Fibroblast of skin of scalp (primary cell): ENCODE measurements at places on chromosomes 1 and 21.

- DNase-seq: no peak
These were observed 140.2 kb upstream of the HOOK1 start for GRCh38 chr1:59674595-59674994.

- DNase-seq: peak; percentile 47
These were observed 13.1 kb upstream of the EVI5 start for GRCh38 chr1:92797961-92798360.

GRCh38 chr1:167232801-167233200 lies 12.1 kb downstream of the POU2F1 start:
- DNase-seq: no peak

- DNase-seq: no peak
These were observed 48.0 kb upstream of the RXRG start for GRCh38 chr1:165492845-165493373.

- DNase-seq: no peak
These were observed 27.9 kb downstream of the SSBP3 start for GRCh38 chr1:54378157-54378873.

- peak; percentile 84 for DNase-seq
These were observed 89.0 kb upstream of the HMCN1 start for GRCh38 chr1:185645162-185645640.
